ENCODE measurements at places on chromosomes 5 and 9.

DNA sequence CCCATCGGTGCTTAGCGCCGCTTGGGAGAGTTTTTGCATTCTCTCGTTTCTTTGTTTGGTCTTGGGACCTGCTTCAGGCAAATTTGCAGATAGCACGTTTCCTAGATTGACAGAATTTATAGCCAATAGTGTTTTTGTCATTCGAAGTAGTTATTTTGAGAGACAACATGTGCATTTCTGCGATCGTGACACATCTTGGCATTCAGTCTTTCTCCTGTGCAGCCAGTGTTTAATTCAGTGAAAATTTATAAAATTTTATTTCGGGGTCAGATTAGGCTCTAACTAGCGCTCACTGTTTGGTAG, 830 bp downstream of the PRRC1 start:
- DNase-seq = peak; percentile 25

- no peak for DNase-seq
Measured at GRCh38 chr9:37929441-37929895, 25.5 kb upstream of the SLC25A51 start.

DNA sequence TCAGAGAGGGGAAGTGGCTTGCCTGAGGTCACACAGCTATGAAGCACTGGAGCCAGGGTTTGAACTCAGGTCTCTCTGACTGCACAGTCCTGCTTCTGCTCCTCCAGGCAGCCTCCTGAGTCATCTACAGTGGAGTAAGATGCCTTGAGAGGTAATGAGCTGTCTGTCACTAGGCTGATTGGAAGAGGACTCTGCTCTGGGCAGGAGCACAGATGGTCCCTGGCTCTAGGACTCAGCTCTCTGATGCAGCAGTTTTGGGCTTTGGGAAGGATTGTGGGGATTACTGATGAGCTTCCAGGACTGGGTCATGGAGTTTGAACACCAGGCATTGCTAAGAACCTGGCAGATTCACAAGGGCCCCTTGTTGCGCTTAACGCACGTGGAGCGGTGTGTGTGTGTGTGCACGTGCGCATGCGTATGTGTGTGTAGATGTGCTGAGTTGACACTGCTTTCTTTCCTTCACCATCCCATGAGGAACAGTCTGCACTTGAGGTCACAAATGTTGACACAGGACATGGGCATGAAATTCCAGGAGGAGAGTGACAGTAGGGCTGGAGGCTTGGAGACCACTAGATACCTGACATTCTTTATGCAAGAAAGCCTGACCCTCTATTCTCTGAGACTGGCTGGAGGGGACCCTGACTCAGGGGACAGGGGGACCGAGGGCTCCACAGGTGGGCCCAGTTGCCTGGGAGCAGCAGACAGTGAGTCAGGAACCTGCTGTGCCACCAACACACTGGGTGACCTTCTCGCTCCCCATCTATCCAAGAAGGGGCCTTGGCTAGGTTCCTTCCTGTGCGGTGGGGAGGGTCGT, 170.5 kb downstream of the RGS3 start:
- no peak for DNase-seq

DNA sequence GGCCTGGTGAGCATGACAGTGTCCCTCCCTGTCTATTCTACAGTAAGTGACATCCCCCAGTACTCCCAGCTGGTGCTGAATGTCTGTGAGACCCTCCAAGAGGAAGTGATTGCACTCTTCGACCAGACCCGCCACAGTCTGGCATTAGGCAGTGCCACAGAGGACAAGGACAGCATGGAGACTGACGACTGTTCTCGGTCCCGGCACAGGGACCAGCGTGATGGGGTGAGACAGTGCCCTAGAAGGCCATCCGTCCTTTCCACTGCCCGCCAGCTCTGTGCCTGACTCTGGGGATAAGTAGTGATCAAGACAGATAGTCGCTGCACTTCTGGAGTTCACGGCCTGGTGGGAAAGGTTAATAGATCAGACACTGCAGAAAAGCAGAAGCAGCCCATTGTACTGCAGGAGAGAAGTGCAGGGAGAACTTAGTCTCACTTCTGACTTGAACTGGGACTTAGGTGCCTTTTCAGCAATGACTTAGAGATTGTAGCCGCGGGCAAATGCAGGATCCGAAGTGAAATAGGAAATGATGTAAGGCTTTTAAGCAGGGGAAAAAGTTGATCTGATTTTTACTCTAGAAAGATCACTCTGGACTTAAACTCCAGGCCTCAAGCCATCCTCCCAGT, 28.4 kb downstream of the SH3GLB2 start:
- DNase-seq = no peak

GRCh38 chr9:135338546-135338945, 141.0 kb upstream of the PPP1R26 start:
- no peak for DNase-seq

GRCh38 chr9:13049223-13049622, 230.3 kb downstream of the MPDZ start:
- no peak for DNase-seq

GRCh38 chr5:55392669-55393068, 84.9 kb downstream of the MTREX start:
- DNase-seq = no peak

- peak; percentile 89 for DNase-seq
Measured at GRCh38 chr9:133144142-133144903, 19.4 kb downstream of the GBGT1 start.

DNA sequence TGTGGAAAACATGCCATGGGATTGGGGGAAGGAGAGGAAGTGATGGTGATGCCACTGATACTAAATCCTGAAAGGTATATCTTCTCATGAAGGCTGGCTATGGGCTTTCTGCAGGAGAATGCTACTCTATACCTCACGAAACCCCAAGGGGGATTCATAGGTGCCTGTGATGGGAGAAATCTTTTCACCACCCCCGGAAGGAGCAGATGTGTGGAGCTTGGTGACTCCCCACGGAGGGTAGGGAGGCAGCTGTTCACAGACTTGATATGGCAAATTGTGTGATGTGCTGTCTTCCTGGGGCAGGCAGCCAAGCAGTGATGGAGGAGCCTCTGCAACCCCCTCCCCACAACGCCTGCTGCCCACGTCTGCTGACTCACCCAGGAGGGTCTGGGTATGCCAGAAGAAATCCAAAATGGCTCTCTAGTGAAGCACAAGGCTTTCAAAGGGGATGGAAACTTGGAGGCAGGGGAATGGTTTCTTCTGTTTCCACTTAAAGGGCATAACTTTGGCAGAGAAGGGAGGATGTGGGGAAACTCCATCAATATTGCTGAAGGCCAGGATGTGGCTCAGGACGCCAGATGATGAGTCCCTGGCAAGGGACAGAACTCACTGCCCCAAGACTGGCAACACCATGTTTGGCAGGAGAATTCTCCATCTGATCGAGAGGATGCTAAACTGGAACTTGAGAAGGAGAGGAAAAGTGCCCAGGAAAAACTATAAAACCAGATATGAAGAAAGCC, 188.3 kb downstream of the GABBR2 start:
- DNase-seq = no peak

DNA sequence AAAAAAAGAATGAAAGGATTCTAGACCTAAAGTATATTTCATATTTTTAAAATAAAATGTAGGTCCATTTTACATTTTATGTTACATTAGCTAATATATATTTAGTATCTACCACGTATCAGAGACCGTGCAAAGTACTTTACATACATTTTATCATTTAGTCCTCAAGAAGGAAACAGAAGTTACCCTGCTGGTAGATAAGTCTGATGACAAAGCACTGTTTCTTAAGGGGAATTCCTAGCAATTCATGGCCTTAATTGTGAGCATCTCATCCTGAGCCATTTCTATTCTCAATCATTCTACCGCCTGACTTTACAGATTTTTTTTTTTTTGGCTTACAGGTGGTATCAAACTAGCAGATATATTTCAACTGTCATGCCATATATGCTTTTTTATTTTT, 367.7 kb downstream of the PRELID2 start:
- no peak for DNase-seq

- no peak for DNase-seq
Measured at GRCh38 chr9:121814594-121814993, 163.2 kb downstream of the DAB2IP start.

- peak; percentile 34 for DNase-seq
Measured at GRCh38 chr5:157912621-157913325, 53.8 kb upstream of the CLINT1 start.

GRCh38 chr9:135461936-135462335, 17.6 kb upstream of the PPP1R26 start:
- DNase-seq = no peak

DNA sequence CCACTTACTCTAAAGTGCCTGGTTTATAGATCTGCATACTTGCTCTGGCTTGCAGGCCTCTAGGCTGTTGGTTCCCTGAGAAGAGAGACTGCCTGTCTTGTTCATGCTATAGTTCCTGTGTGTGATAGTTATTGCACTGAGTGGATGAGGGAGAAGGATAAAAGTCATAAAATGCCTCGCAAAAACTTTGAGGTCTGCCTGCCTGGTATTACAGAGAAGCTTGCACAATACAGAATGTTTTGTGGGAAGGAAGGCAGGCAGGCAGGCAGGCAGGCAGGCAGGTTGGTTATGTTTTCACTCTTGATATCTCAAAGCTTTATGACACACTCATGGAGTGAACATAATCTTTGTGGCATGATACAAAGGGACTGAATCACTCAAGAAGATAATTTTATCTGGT, 287.1 kb downstream of the SLIT3 start:
- no peak for DNase-seq

- DNase-seq = no peak
Measured at GRCh38 chr5:178529080-178529479, 61.1 kb downstream of the COL23A1 start.

DNA sequence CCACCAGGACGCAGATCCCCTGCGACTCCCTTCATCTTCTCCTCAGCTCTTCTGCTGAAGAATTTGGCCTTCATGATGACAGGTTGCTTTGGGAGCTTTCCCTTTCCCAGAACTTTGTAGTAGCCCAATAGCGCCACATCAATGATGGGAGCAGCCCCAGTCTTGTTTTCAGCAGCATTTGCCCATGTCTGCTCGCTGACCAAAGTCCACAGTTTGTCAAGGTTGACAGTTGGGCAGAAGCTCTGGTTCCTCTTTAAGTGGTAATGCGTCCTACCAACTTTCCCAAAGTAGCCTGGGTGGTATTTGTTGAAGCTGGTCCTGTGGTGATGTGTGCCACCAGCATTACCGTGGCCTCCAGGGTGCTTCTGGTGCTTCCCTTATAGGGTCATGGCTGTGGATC, 62.2 kb downstream of the GCNT4 start:
- DNase-seq = no peak

GRCh38 chr9:113636693-113637092, 173.2 kb downstream of the RGS3 start:
- DNase-seq = no peak

- no peak for DNase-seq
Measured at GRCh38 chr9:9045072-9045471, 1245.5 kb upstream of the DMAC1 start.

- DNase-seq = no peak
Measured at GRCh38 chr5:72032788-72033187, 74.5 kb upstream of the MAP1B start.

DNA sequence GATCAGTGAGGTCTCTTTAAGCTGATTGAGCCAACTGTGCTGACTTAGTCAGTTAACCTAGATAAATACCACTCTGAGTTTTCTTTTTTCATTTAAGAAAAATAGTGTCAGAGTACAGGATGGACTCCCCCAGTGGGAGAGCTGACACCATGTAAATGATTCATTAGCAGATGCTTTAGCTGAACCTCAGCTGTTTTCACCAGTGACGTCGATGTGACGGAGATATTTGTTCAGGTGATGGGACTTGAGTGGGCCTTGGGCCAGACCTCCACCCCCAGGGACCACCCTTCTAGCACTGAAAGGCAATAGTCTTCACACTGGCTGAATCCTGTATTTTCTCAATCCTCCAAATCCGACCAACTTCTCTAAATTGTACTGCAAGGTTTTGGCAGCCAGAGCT, 196.1 kb downstream of the GAS1 start:
- no peak for DNase-seq

DNA sequence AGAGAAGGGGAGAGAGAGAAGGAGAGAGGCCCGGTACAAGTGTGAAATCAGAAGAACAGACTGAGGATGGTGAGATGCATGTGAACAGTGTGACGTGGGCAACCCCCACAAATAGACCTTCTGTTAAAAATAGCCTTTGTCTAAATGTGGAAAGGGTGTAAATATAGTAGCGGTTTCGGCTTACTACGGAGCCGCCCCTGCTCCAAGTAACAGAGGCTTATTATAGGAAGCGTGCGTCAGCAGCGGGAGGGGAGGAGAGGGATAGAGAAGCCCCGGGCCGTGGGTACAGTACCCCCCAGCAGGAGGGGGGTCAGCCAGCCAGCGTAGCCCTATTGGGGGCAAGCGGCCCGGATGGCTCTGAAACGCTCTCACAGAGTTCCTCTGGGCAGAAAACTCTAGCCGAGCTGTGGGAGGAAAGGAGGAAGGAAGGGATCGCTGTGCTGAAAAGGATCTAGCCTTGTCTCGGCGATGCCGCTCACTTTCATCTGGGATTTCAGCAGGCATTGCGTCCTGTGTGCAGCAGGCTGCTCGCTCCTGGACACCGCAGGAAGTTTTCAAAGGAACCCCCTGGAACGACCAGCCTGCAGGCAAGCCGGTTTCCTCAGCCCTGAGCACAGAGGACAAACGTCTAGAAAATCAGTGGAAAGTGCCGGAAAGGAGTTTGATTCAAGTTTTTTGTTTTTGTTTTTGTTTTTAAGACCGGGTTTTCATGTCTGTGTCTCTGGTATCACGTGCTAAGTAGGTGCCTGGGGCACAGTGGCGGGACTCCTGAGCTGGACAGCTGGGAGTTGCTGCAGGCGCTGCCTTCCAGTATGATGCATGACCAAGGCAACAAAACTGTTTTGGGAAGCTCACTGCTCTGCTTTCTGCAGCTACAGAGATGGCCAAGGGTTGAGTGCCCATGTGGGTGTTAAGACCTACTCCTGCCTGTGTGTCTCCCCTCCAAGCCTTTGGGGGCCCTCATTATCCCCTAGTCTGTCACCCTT, 146.6 kb downstream of the SEC61B start:
- DNase-seq = peak; percentile 70
